K562 (cell line): ENCODE measurements at places on chromosomes 3 and 15.

DNA sequence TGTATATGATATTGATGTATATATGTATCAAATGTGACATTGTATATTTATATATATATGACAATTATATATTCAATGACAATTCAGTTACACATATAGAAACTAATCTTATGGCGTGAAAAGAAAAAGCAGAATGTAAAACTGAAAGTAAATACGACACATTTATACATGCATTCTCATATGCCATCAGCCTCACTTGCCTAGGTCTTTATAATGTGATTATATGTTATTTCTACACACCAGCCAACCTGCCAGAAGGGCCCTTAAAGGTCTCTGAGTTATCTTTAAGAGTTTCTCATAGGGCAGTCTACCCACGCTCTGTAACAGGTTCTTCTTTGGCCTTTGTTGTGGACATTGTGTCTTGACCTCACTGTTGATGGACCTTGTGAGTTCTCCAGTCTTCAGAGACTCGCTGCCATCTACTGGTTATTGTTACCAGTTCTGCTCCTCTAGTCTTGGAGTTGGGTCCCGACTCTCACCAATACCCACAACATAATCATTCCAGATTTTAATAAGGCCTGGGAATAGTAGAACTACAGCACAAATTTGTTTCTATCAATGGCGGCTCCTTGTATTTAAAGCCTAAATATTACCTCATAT, 371.5 kb upstream of the GOLIM4 start:
- no peak for DNase-seq

DNA sequence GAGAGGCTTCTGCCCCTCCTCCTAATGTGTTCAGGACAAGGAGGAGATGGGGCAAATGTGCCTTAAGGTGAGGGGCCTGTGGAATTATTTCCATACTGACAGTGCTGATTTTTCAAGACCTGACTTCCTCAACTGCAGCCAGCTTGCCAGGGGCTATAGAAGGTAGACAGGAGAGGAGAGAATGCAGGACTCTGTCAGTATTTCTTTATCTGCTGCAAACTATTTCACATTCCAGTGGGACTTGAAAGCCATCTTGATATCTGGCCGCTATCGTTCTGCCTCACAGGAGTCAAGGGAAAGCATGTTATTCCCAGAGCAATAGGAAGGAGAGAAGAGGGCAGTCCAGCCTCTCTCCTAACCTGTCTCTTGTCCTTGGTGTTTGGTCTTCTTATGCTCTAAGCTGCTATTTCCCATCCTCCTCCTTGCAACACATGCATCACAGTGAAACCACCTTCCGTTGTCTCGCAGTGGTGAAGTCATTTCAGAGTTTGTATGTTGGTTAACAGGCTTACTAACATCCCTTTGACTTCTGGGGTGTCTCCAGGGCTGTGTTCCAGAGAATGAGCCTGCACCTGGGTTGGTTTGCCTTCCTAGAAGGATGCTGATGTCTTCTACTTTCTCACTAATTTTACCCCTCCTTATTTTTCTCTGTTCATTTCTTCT, 95.1 kb upstream of the MRPS22 start:
- DNase-seq: no peak

DNA sequence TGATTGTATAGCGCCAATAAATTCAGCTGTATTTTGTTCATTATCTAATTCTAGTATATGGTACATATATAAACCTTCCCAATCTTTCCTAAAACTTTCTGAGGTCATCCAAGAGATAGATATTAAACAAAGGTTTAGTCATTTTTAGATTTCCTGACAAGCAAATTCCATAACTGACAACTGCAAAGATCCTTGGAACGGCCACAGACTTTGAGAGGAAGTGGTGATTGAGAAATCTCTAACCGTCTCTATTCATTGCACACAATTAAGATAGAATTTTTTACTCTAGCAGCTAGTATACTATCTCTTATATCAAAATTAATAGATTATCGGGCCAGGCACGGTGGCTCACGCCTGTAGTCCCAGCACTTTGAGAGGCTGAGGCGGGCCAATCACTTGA, 4.7 kb downstream of the CSNK1G1 start:
- DNase-seq: no peak

DNA sequence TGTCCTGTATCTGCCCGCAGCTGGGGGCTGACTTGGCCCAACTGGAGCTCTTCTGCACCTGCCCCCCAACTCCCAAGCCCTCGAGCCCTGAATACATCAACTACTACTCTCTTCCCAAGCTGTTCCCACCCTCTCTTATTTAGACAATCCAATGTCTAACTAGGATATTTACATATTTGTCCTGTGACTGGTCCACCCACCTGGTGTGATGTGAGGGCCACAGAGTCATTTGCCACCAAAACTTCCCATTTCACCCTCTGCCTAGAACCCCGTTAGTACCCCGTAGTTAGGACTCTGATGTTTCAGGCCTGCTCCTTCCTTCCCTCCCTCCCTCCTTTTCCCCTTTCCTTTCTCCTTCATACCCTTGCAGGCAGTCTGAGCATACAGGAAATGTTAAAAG, 6.4 kb downstream of the CPLX3 start:
- no peak for DNase-seq

DNA sequence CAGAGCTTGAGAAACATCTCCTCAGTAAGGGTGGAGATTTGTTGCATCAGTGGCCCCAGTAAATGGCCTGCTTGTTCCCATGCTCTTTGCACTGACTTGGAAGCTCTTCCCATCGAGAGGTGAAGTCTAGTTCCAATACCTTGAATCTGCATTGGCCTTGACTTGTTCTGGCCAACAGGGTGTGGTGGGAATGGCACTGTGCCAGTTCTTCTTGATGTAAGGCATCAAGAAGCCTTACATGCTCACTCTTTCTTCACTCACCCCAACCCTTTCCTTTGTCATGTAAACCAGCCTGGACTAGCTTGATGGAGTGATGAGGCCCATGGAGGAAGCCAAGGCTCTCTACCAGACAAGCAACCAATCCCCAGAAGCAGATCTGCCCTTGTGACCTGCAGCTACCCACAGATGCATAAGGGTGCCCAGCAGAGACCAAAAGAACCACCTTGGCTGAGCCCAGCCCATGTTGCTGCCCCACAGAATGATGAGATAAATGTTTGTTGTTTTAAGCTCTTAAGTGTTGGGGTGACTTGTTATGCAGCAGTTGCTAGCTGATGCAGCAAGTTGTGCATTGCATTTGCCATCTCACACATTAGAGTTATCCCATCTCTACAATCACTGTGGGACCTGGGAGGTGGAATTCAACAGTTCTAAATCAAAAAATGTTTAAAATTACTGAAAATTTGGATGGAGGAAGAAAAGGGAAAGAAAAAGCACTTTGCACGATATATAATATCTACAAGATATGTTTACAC, 11.1 kb upstream of the MGLL start:
- DNase-seq: no peak

GRCh38 chr3:157220211-157220610, 60.3 kb upstream of the CCNL1 start:
- DNase-seq: no peak

GRCh38 chr3:170506556-170506955, 79.3 kb downstream of the SLC7A14 start:
- no peak for DNase-seq

GRCh38 chr15:72827226-72827625, 43.7 kb upstream of the ADPGK start:
- DNase-seq: no peak

GRCh38 chr3:126439968-126440708, 35.6 kb downstream of the ZXDC start:
- DNase-seq: no peak

- DNase-seq: no peak
Measured at GRCh38 chr3:194801461-194802432, 116.1 kb downstream of the FAM43A start.

- no peak for DNase-seq
Measured at GRCh38 chr3:71491154-71491752, 92.3 kb downstream of the FOXP1 start.

DNA sequence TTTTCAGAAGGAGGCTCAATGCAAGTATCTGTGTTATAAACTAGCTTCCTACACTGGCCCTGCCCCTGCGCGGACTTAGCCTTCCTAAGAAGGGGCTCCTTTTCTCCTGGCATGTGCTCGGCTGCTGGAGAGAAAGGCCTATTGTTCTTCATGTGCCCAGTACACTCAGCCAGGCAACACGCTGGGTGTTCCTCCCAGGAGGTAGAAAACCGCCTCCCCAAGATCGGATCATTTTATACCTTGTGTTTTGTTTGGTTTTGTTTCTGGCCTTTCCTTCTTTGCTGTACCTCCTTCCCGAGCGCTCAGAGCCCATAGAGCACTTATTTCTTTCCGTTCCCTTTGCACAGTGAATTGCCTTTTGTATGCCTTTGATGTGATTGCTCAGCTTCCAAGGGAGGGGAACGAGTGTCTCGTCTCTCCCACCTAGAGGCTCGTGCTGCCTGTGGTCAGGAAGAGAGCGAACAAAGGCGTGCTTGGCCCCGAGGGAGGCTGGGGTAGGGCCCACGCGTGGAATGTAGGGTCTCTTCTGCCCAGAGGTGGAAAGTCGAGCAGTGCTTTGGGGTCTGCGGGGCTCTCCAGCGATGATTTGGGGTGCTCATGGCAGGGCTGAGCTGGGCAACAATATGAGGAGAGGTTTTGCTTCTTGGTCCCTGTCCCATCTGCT, 30.0 kb downstream of the CCNL1 start:
- no peak for DNase-seq

GRCh38 chr3:136404056-136404455, 153.9 kb downstream of the PCCB start:
- no peak for DNase-seq

DNA sequence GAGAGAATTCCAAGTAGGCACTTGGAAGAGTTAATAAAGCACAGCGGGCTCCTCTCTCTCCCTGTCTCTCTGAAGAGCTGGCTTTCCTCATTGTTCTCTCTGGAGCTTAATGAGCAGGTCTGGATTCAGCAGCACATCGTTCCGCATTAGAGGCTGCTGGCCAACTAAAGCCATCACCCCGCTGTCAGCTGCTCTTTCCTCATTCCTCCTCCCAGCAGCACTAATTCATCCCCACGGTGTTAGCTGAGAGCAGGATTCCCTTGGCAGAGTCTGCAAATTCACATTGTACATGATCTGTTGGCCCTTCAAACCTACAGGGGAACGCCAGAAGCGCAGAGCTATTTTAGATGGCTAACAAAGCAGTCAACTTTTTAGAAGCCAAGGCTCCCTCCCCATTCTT, 44.2 kb downstream of the SGO1 start:
- DNase-seq: no peak

DNA sequence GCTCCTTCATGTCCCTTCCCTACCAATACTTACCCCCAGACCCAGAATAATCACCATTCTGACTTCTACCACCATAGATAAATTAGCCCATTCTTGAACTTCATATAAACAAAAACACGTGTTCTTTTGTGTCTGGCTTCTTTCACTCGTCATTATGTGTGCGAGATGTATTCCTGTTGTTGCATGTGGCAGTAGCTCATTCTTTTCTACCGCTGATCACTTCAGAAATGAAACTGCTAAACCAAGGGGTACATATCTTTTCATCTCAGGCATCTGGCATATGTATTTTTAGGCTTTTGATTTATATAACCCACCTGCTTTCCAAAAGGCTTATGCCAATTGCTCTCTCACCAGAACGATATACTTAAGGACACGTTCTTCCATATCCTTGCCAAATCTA, 13.8 kb upstream of the SCG3 start:
- DNase-seq: no peak

DNA sequence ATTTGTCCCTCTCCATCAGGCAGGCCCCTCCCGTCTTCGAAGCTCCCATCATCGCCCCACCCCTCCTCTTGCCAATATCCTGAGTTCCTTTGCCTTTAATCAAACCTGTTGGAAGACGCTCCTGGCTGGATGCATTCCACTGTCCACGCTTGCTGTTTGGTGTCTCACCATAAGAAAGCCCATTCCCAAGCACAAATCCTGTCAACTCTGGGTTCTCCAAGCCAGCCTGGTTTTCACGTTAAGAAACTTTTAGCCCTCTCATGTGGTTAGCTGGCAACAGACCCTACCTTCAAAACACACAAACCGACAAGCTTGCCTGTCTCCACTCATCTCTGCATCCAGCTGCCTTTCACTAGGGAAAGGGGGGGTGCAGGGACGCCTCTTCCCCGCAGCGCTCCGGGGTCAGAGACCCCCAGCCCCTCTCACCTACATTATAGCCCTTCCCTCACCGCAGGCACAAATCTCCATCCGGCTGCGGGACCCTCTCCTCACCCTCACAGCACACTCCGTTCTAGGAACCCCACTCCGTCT, 1.1 kb downstream of the GORASP1 start:
- DNase-seq: no peak

DNA sequence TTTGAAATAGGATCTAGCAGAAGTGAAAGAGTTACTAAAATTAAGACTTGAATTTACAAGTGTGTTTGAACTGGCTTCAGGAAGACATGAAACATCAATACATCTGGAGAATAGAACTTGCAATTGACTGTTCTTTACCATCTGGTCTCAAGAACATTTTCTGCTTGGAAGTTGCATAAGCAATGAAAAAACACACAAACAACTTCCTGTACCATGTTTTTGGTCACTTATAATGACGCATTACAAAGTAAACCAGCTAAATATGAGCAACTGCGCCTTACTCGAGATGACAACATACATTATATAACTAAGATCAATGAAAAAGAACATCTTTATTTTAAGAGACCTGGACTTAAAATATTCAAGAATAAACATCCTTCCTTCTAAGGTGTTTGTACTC, 112.5 kb downstream of the TIGIT start:
- DNase-seq: no peak

DNA sequence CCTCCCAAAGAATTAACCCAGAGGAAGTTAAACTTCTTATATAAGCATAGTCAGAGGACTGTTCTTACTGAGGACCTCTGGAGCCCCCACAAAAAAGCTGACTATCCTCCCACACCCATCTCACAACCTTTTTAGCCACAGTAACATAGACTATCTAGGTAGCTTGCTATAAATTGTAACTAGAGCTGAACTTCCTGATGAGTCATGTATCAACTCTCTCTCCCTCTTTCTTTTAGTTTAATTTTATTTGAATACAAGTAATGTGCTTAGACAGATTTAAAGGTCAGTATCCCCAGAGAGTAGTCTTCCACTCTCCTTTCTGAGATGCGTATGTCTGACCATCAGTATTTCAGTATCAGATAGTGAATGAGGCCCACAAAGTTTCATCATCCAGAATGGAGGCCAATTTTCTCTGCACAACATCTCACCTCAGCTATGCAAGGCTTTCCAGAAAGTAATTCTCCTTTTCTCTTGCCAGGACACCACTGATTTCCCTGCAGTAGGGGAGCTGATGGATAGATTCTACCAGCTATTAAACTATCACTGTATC, 104.0 kb upstream of the MYRIP start:
- DNase-seq: no peak

- peak; percentile 76 for DNase-seq
Measured at GRCh38 chr3:39208463-39209055, 16.2 kb upstream of the XIRP1 start.

DNA sequence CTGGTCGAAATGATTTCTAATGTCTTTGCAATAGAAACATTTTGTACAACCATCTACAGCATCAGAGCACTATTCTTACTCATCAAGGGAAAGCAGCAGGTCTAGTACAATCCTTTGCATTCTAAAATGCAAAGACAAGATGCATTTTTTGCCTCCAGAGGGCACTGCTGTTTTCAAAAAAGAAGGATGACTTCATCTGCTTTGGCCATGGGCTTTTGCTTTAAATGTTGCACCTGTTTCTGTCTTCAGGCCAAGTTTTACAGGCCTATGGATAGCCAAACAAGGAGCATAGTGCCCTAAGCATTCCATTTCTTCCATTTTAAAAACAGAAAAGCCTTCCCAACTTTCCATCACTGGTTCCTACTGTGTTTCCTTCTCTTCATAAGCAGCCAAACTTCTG, 3.4 kb downstream of the PARP9 start:
- DNase-seq: peak; percentile 17
